ENCODE measurements at places on chromosomes 1 and 21.
A peak's percentile ranks its signal among the peaks of the same experiment; 100 is the strongest.

GRCh38 chr1:39438042-39438441 lies 53.4 kb upstream of the BMP8A start:
- no peak for DNase-seq

DNA sequence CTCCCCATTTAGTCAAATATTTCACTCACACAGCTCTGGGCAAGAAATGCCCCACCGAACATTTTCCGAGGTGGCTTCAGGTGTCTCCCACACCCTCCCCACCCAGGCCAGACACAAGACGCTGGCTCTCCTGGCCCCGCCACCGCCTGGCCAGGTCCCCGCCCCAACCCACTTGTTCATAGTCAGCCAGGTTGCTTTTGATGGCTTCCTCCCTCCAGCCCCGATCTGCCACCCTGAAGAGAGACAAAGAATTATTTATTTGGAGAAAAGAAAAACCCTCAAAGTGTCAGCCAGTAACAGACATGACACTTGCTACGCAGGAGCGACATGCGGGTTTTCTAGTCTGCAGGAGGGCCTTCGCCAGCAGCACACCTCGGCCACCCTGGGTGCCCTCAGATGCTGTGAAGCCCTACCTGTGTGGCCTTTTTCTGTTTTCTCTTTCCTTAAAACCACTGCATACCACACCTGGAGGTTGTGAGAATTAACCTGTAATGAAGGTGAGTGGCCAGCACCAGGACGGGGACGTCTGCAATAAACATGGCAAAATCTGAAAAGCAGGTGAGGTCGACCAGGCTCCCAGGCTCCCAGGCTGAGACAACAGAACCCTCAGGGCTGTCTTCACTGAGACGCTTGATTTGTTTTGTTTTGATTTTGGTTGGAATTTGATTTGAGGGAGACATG lies 27.2 kb downstream of the SSBP3 start:
- no peak for DNase-seq

- no peak for DNase-seq
Observed at GRCh38 chr1:152328801-152329391, 3.9 kb upstream of the FLG start.

DNA sequence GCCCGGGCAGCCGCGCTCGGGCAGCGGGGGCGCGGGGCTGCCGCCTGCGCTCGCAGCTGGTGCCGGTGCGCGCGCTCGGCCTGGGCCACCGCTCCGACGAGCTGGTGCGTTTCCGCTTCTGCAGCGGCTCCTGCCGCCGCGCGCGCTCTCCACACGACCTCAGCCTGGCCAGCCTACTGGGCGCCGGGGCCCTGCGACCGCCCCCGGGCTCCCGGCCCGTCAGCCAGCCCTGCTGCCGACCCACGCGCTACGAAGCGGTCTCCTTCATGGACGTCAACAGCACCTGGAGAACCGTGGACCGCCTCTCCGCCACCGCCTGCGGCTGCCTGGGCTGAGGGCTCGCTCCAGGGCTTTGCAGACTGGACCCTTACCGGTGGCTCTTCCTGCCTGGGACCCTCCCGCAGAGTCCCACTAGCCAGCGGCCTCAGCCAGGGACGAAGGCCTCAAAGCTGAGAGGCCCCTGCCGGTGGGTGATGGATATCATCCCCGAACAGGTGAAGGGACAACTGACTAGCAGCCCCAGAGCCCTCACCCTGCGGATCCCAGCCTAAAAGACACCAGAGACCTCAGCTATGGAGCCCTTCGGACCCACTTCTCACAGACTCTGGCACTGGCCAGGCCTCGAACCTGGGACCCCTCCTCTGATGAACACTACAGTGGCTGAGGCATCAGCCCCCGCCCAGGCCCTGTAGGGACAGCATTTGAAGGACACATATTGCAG lies 3.0 kb downstream of the ARTN start:
- peak; percentile 60 for DNase-seq

- DNase-seq: no peak
Observed at GRCh38 chr1:177863796-177864195, 106.1 kb downstream of the SEC16B start.
